ENCODE measurements at places on chromosomes 7 and 10.
A peak's percentile ranks its signal among the peaks of the same experiment; 100 is the strongest.

DNA sequence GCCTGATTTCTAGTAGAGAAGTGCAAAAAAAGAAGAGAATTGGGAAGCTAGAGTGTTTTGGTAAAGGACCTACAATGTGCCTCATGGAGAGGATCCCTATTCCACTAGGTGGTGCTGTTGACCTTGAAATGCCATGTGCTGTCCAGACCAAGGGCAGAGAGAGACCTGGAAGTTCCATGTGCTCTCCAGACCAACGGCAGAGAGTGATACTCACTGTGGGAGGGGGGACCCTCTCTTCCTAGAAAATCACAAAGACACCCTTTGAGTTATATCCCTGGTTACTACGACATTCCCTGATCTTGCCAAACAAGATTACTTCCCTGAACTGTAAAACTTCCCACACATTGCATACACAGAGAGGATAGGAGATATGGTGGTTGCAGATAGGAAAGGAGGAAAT lies 212.7 kb upstream of the ZNF804B start:
- DNase-seq = no peak

GRCh38 chr10:133379801-133380666 lies 972 bp downstream of the PAOX start:
- no peak for DNase-seq

DNA sequence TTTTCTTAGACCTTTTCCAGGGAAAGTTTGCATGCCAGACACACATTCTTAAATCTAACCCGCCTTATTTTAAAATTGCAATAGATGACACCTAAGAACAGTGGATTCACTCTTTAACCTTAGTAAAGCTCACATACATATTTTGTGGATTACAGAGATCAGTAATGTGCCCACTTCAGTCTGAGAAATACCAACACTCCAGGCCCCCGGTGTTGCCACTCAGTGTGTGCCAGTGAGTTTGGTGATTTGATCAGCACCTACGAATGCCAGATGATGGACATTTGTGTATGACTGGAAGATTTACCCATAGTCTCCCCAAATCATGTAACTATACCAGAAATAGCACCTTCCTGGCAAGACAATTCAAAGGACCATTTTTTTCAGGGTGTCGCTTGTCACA lies 2.6 kb downstream of the LRRN3 start:
- DNase-seq = no peak

GRCh38 chr10:133399123-133399601 lies 5.2 kb downstream of the MTG1 start:
- no peak for DNase-seq

- no peak for DNase-seq
Measured at GRCh38 chr7:152076324-152076821, 50.9 kb downstream of the GALNT11 start.

GRCh38 chr7:54860003-54860775 lies 101.2 kb upstream of the SEC61G start:
- no peak for DNase-seq

- DNase-seq = no peak
Measured at GRCh38 chr7:113379746-113380145, 261.4 kb upstream of the SMIM30 start.

- DNase-seq = no peak
Measured at GRCh38 chr10:114207349-114207748, 28.2 kb downstream of the TDRD1 start.

DNA sequence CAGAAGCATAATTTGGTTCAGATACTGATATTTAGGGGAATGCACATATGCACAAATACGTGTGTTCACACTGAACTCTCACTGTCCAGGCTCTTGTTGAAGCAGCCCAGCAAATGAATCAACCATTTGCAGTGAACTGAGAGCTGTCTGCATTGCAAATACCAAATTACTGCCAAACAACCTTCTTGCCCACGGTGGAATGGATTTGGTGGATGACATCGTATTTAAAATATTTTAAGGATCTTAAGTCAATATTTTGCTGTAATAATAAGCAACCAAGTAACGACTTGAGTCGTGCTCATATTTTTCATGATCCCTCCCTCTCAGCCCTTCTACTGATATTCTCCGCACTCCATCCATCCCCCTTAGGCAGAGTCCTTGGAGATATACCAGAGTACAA lies 107.9 kb upstream of the FEZF1 start:
- DNase-seq = no peak

- DNase-seq = no peak
Measured at GRCh38 chr10:47253651-47254375, 46.2 kb upstream of the GDF10 start.

GRCh38 chr7:157404845-157405481 lies 68.2 kb downstream of the DNAJB6 start:
- no peak for DNase-seq

- DNase-seq = no peak
Measured at GRCh38 chr7:107076781-107077698, 32.5 kb downstream of the PRKAR2B start.

GRCh38 chr7:21064698-21065648 lies 278.3 kb upstream of the SP8 start:
- DNase-seq = no peak

DNA sequence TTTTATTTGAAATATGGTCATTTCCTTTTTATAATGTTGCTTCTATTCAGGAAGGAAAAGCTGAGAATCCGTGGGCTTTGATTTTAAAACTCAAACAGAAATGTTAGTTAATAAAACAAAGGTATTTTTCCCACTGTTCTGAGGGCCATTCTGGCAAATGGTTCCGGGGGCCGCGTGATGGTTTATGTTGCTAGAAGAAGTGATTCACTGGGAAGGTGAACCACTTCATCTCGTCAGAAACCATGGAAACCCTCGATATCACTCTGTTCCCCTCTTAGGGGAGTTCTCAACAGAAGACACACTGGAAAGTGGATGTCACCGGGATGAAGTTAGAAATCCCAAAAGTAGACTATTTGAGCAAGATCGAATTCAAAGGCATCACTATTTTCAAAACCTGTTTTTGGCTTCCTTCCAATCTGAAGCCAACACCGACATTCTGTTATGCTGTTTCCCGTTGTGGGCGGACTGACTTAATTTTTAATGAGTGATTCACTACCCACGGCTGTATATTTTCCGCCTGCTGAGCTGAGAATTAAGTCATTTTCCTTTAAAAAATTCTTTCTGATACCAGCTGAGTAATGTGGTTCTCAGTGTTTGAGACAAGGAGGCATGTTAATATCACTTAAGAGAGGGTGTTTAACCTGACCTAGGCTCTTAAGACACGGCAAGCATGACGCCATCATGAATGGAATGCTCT lies 84.1 kb downstream of the PTPRE start:
- no peak for DNase-seq

DNA sequence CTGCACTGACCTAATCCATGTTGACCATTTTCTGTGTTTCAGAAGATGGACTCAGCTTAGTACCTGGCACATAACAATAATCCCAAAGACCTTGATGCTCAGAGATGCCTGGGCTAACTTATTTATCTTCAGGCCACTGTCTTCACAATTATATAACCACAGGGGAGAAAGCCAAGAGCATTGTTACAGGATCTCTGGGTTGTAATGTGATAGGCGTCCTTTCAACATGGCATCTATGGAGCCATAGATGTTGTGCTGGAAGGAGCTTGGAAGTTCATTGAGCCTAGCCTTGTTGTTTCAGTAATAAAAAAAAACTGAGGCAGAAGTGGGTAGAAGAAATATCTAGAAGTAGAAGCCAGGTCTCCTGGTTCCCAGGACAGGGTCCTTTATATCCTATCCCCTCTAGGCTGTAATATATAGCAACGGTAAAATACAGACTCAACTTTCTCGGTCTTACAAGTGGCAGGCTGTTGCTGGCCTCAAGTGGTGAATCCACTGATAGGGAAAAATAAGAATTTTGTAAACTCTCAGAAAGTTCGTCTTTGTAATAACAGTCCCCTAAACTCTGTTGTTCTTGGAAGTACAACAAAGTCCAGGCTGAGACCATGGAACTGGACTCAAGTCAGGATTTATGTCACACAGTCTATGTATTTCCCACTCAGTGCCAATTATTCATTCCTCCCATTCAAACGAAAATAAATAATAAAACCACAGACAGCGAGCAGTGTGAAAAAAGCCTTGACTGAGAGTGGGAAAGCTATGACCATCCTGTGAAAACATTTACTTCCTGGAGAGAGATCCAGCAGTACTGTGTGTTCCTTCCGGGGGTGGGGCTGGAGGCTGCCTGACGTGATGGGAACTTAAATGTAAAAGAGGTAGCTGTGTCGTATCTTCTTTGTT lies 277.6 kb downstream of the REEP3 start:
- no peak for DNase-seq

- no peak for DNase-seq
Measured at GRCh38 chr7:88269586-88269985, 37.1 kb downstream of the STEAP4 start.

DNA sequence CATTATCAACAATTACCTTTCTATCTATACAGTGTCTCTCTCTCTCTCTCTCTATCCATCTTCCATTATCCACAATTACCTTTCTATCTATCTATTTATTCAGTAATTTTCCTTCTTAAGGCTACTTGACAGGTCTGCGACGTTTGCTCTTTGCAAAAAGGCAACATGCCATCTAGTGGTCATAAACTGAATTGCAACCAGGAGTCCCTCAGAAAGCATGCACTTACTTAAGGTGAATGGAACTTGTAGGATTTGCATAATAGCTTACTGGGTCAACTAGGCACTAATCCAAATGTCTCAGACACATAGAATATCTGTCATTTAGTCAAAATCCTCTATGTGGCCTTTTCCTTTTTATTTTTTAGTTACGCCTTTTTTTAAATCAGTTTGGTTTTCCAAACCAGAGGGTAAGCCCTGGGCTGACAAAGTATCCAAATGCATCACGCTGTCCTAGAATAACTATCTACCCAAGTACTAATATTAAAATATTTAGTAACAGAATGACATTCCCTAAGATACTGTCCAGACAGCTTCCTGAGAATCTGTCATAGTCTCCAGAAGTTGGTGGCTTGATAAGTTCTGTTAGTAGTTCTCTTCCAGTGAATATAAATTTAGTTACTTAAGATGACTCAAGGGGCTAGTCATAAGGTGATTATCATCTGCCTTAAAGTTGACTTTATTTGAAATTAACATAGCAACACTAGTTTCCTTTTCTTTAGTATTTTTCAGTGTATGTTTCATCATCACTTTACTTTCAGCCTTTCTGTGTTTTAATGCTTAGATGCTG lies 208.3 kb downstream of the PPP1R3A start:
- peak; percentile 32 for DNase-seq

DNA sequence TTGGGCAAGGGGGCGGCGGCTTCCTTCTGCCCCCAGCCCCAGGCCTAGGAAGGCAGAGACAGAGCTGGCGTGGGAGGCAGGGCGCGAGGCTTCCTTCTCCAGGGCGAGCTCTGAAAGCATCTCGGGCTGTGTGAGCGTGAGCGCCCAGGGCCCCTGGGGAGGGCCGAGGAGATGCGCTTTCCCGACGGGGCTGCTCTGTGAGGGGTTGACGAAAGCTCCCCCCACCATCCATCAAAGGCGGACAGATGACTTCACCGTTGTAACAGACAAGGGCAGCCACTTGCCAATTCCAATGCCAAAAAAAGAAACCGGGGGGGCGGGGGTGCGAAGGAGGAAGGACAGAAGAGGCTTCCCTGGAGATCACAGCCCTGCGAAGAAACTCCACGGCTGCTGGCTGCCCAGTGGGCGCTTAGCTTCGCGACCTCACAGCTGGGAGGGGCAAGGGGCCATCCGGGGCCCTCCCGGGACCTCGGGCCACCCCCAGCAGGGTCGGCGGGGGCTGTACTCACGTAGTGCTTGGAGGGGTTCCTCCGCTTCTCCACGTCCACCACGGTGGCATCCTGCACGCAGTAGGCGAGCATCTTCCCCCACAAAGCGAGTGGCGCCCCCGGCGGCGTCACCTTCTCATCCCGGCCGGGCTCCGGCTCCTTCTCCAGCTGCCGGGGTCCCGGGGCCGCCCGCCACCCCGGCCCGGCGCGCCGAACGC lies 537 bp downstream of the SH3PXD2A start:
- DNase-seq = no peak

GRCh38 chr7:128347647-128348097 lies 4.0 kb upstream of the RBM28 start:
- DNase-seq = no peak

DNA sequence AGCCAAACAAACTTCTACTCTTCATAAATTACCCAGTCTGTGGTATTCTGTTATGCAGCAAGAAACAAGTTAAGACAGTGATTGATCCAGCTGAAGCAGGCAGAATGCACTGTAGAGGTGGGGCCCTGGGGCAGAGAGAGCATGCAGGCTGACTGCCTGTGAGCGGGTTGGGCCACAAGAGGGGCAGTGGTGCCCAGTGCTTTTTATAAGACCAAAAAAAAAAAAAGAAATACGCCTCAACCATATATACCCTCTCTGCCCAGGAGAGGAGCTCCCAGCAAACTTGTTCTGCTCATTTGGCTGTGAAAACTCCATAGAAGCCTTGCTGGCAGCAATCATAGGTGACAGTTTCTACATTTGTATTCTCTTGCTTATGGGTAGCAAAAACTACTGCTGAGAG lies 104.7 kb downstream of the SORBS1 start:
- DNase-seq = no peak

- DNase-seq = peak; percentile 3
Measured at GRCh38 chr10:71804077-71804476, 30.8 kb upstream of the VSIR start.

DNA sequence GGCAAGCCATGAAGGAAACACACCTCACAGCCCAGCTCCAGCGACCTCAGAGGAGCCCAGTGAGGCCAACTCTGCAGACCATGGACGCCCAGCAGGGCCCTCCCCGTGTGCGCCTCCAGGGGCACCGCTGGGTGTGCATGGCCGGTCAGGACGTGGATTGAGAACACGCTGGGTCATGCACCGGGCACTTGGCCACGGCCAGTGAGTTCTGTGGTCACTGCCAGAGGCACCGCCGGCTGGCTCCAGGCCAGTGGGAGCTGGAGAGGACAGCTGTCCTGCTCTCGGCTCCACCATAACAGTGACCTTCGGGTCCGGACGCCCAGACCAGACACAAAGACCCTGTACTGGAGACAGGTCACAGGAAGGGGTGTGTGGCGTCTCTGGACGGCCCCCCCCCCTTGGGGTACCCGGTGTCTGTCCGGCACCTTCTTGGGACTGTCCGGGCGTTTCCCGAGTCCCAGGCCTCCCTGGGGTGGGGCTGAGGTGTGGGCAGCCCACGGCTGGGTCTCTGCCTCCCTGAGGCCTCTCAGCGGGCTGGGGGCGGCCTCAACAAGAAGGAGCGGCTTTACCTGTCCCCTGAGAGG lies 50.4 kb upstream of the NKX6-2 start:
- no peak for DNase-seq

GRCh38 chr7:111518264-111518663 lies 44.0 kb downstream of the IMMP2L start:
- DNase-seq = no peak

DNA sequence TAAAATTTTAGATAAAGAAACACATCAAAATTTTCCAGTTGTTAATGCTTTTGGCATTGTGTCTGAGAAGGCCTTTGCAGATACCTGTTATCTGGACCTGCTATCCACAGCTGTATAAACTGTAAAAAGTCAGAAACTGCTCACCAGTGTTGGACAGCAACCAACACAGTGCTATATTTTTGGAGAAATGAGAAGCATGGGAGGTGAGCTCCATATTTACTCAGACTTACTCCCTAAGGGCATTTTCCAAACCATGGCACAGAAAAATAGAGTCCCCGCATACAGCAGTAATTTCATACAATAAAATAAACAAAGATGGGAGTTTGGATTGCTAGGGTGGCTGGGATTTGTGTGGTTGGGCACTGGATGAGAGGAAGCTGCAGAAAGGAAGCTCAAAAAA lies 136.3 kb upstream of the GLI3 start:
- no peak for DNase-seq

Data from NCI-H2227 treated with DMSO at 0.1 percent for 48 hours (cell line).